ENCODE measurements at places on chromosomes 3 and 15. TPM values are rescaled to one million over a fixed set of nuclear protein-coding genes. Genes with fewer than 3 reads are reported as not detected.

- no peak for DNase-seq
These were observed 941 bp upstream of the SH3BP5 start for GRCh38 chr3:15333099-15333955.

- DNase-seq, result no peak
These were observed 38.5 kb upstream of the TFRC start for GRCh38 chr3:196120291-196120951.

GRCh38 chr3:159882790-159883779, 105.5 kb upstream of the IL12A start:
- DNase-seq, result no peak

- no peak for DNase-seq
These were observed 7.8 kb downstream of the CLDND1 start for GRCh38 chr3:98514948-98515347.

DNA sequence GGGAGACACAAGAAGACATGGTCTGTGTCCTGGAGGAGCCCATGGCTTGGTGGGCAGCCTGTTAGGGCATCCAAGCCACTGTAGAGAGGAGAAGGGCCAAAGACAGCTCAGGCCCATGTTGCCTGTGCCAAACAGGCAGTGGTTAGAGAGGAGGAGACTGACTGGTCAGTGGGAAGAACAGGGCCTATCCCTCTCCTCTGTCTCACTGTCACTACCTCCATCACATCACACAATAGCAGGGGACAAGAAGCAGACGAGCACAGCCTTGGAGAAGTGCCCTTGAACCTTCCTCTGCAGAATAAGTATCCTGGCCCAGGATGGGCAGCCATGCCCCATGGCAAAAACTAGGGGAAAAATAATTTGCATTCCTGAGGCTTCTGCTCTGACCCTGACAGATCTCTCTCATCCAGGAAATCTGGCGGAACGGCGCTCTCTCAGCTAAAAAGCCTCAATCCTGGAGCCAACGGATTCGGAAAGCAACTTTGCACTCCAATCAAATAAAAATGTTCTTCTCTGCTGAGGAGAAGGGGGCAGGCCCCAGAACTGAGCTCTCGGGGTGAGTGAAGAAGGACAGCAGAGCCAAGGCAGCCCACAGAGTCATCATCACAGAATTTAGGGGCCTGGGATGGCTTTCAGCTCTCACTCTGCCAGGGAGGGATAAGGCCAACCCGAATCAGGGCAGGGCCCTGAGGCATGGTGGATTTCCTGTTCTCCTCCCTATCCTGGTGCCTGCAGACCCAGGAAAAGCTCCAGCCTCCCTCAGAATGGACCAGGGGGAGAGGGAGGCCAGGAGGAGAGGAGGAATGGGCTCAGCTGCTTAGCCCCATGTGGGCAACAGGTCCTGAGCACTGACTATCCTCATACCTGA, 1.6 kb downstream of the SHF start:
- no peak for DNase-seq

- DNase-seq, result no peak
These were observed 33.2 kb downstream of the ZDHHC19 start for GRCh38 chr3:196177967-196178366.

DNA sequence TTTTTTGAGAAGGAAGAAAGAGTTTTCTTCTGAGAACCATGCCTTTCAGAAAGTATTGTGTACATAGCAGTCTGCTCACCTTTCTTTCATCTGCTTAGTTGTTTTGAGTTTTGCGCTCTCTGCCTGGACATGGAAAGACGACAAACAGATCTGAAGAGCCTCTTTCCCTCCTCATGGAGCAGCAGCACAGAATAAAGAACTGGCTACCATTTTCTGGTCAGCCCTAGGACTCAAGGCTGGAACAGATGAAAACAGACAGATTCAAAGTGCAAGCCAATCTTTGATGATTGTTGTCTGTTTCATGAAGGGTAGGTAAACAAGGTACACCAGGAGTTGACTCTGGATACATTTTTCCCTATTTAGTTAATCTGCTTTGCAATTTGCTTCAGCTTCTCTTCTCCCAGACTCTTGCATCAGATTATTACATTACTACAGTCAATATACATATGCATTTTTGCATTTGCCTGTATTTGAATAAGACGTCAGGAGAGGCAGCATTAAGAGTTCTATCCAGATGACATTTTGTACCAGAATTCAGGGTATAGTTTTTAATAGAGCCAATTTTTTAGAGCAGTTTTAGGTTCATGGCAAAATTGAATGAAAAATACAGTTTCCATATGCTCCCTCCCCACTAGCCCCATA, 34.7 kb upstream of the MINAR1 start:
- DNase-seq, result no peak

- peak; percentile 6 for DNase-seq
These were observed 172.4 kb downstream of the OXSM start for GRCh38 chr3:25962255-25962654.

DNA sequence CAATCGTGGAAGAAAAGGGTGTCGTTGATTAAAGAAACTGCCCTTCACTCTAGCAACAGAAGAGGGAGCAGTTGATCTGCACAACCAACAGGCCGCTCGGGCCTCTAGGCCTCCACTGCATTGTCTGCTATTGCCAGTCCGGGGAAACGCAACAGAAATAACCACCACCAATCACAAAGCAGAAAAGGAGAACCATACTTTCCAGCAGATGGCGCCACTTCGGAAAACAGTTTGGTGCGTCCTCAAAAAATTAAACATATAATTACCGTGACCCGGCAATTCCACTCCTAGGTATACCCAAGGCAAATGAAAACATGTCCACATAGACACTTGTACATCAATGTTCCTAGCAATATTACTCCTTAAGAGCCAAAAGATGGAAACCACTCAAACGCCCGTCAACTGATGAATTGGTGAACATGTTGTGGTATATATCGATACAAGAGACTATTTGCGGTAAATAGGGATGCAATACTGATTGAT, 154.1 kb downstream of the TJP1 start:
- DNase-seq, result peak; percentile 92

DNA sequence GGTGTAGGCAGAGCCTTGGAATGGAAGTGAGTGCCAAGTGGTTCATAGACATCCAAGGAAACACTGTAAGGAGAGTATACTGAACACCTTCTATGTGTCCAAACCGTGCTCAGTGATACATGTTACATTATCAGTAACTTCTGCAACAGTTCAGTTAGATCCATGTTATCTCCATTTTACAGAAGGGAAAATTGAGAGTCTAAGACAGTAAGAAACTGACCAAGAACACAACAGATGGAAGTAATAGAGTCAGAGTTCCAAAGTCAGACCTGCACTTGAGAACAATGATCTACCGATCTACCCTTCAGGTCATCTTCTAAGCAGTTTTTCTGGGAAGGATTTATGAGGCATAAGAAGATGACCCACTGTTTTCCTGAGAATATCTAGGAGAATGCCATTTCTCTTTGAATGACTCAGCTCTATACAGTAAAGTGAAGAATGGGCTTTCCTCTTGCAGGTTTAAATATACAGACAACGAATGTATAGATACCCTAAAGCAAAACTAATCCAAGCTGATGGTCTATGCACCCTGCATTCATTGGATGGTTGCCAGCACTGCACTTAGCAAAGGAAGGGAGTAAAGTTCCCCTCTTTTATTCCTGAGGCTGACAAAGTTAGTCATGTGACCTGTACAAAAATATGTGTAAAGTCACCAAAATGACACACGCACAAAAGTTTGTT, 604.1 kb upstream of the MDFIC2 start:
- no peak for DNase-seq

DNA sequence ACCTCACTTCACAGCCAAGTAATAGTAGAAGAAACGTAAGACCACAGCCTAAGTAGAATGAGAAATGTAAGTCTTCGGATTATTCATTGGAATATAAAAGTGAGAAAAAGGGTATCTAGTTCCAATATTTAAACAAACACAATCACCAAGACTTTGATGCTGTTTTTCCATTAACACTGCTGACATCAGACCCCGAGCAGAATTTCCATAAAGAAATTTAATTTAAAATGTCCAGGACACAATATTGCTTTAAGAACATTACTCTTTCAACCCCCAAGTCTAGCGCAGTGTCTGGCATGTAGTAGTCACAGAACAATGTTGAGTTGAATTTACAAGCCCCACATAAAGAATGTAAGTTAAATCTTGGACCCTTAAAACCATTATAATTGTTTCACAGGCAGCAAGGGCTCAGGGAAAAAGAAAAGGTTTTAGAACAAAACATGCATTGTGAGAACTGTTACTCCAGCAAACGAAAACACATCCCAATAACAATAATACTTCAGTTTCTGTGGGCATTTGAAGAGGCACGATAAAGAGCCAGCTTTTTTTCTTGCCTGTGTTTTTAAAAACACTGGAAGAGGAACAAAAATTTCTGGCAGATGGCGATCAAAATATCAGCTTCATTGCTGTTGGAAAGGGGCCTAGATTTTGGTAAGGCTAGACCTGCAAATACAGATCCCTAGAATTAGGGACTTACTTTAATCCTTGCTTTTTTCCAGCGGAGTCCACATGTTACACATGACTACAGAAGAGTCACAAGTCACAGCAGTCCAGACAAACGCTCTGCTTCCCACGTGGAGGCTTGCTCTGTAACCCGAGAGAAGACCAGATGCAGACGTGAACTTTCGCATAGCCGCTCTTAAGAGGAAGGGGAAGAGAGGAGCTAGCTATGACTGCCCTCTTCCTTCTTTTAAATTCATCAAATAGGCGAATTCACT, 77.9 kb upstream of the IGSF10 start:
- DNase-seq, result peak; percentile 25

GRCh38 chr3:136740351-136740958, 11.7 kb downstream of the STAG1 start:
- DNase-seq, result no peak

DNA sequence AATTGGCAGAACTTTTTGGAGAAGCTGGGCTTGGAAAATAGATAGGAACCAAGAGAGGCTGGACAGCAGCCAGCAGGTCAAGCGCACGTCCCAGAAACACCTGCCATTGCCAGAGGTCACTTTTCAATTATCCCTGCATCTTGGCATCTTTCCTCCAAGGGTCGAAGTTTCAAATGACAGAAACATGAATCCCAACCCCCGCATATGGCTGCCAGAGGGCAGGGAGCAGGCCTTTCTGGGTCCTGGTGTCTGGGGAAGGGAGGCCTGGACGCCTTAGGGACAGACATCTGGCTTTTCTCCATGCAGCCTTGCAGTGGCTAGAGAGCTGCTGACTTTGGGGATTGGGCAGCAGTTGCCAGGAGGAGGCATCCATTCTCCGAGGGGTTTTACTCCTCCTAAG, 164.5 kb upstream of the TPM1 start:
- DNase-seq, result no peak

GRCh38 chr15:58856086-58856485, 77.4 kb downstream of the SLTM start:
- DNase-seq, result no peak

DNA sequence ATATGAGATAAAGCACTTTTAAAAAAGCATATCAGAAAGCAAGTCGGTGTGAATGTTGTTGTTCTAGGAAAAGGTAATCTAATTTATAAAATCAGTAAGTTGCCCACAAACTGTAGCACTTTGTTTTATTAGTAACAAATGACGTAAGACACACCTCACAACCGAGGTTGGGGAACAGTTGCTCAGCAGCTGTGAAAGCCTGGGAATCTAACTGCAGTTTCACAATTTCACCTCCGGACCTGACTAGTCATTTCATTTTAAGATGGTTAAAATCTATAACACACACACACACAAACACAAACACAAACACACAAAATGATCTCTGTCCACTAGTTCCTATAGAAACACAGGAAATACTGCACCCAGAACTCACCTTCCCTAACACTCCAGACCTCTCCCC, 406.7 kb upstream of the NR2F2 start:
- DNase-seq, result no peak

GRCh38 chr15:68256675-68257450, 20.7 kb upstream of the FEM1B start:
- DNase-seq, result peak; percentile 83

GRCh38 chr15:67382723-67383122, 128.1 kb downstream of the IQCH start:
- no peak for DNase-seq

GRCh38 chr3:47711596-47711995, 70.1 kb downstream of the SMARCC1 start:
- no peak for DNase-seq

- no peak for DNase-seq
These were observed 56.6 kb downstream of the RFTN1 start for GRCh38 chr3:16456784-16457415.

- DNase-seq, result no peak
These were observed 42.3 kb downstream of the BOC start for GRCh38 chr3:113253702-113254101.

DNA sequence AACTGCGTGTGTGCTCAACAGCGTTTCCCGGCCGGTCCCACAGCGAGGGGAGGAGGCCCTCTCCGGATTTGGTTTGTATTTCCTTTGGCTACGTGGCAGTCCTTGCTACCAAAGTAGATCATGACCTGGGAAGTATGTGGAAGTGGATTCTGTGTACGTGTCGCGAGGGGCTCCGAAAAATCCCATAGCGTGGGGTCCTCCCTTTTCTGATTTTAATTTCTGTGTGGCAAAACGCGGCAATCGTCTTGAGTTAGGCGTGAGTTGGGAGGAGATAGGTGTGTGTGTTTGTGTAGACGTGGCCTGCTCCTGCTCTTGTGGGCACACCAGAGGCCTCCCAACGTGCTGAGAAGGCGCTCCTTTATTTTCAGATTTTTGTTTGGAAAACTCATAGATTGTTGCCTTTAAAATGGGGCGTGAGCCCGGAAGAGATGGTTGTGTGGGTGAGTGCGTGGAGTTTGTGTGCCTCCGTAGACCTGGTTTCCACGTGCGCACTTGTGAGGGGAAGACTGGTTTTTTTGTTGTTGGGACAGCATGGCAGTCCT, 1.2 kb downstream of the TRIM71 start:
- no peak for DNase-seq

GRCh38 chr3:40116478-40117177, 192.9 kb upstream of the EIF1B start:
- DNase-seq, result no peak

DNA sequence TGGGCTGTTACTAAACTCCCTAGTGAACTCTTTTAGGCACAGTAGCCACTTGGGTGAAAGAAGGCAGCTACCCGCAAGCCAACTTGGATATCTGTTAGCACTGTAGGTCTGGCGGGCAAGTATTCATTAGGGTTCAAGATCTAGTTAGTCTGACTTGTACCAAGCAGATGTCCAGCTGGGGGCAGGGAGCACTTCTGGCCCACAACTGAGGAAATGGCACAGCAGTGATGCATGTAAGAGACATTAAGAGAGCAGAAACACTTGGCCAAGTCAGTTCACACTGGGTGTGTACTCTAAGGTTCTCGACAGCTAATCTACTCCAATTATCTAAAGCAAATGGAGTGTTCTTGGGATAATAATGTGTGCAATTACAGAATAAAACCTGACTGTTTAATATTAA, 131.7 kb downstream of the CTNNB1 start:
- no peak for DNase-seq

GRCh38 chr3:99877031-99877579, 59.4 kb downstream of the CMSS1 start:
- DNase-seq, result no peak

GRCh38 chr15:75589071-75589470, 10.0 kb upstream of the PTPN9 start:
- DNase-seq, result no peak

GRCh38 chr3:165607221-165607620, 230.0 kb downstream of the BCHE start:
- no peak for DNase-seq

Gene GPR160
- total RNA-seq, result 26.4 TPM

Gene UBE2E1
- 30.9 TPM for total RNA-seq

Gene RPL14
- total RNA-seq, result 279 TPM

Gene ZDHHC3
- 32.2 TPM for total RNA-seq

Gene GRK7
- not detected for total RNA-seq

Gene SLC15A2
- 2.3 TPM for total RNA-seq

Gene MUC13
- total RNA-seq, result 1.6 TPM

Gene CTXND1
- total RNA-seq, result 0.66 TPM

Gene ERICH6
- not detected for total RNA-seq

Gene MCF2L2
- not detected for total RNA-seq

Gene SLCO2A1
- total RNA-seq, result 7.0 TPM

Gene ADAMTS7
- total RNA-seq, result 2.1 TPM
